PC-9 (cell line): ENCODE measurements at places on chromosomes 5 and 9.

DNA sequence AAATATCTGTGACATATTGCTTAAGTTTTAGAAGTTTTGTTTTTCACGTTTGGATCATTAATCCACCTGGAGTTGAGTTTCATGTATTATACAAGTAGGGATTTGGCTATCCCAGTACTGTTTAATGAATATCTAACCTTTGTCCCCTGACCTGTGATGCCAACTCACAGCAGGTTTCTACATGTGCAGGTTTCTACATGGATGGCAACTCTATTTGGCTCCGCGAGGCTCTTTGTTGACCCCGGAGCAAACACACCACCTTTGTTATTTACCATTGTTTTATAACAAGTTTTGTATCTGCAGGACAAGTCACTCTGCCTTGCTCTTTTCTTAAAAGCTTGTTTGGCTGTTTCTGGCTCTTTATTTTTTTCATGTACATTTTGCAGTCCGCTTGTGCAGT, 920 bp upstream of the SFXN1 start:
- H3K27ac ChIP-seq = no peak overlapping the region
- peaks cover 42% of the 10 kb centered on the region for H3K27me3 ChIP-seq
- H3K4me1 ChIP-seq = peaks cover 7% of the 10 kb centered on the region
- no peaks in the 10 kb centered on the region for H3K36me3 ChIP-seq
- H3K4me3 ChIP-seq = no peak overlapping the region

GRCh38 chr5:36168737-36169136, 16.8 kb downstream of the SKP2 start:
- peaks cover 58% of the 10 kb centered on the region for H3K36me3 ChIP-seq
- no peaks in the 10 kb centered on the region for H3K27me3 ChIP-seq
- no peaks in the 10 kb centered on the region for H3K4me1 ChIP-seq
- no peak overlapping the region for H3K4me3 ChIP-seq
- H3K27ac ChIP-seq = peak overlapping the region; percentile 10

- H3K27ac ChIP-seq = no peak overlapping the region
- H3K27me3 ChIP-seq = no peaks in the 10 kb centered on the region
- no peak for DNase-seq
Observed at GRCh38 chr5:143835251-143835650, 23.3 kb downstream of the HMHB1 start.

GRCh38 chr5:131109540-131110255, 55.4 kb downstream of the HINT1 start:
- no peak overlapping the region for H3K4me3 ChIP-seq
- H3K36me3 ChIP-seq = no peaks in the 10 kb centered on the region
- no peaks in the 10 kb centered on the region for H3K27me3 ChIP-seq
- no peaks in the 10 kb centered on the region for H3K4me1 ChIP-seq
- H3K27ac ChIP-seq = no peak overlapping the region

DNA sequence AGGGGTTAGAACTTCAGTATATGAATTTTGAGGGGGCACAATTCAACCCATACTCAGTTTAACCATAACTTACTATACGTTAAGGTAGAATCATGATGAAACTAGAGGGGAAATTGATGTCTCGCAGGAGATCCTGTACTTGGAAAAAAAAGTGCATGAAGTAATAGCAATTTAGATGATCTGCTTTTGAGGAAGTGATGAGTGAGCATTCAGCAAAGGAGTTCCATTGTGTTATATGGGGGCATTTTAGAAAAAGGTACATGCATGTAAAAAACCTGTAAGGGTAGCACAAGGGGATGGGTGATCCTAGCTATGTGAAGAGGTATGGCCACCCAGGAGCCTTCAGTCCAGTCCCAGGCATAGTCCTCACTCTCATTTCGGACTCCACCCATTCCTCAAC, 14.8 kb upstream of the TMC1 start:
- H3K27ac ChIP-seq = no peak overlapping the region
- H3K27me3 ChIP-seq = no peaks in the 10 kb centered on the region
- no peaks in the 10 kb centered on the region for H3K36me3 ChIP-seq
- H3K4me1 ChIP-seq = peaks cover 28% of the 10 kb centered on the region

- H3K27me3 ChIP-seq = no peaks in the 10 kb centered on the region
- H3K27ac ChIP-seq = no peak overlapping the region
- H3K4me1 ChIP-seq = no peaks in the 10 kb centered on the region
- no peak for DNase-seq
- no peak overlapping the region for H3K4me3 ChIP-seq
- H3K36me3 ChIP-seq = no peaks in the 10 kb centered on the region
Observed at GRCh38 chr5:42621242-42621641, 135.4 kb upstream of the CCDC152 start.

DNA sequence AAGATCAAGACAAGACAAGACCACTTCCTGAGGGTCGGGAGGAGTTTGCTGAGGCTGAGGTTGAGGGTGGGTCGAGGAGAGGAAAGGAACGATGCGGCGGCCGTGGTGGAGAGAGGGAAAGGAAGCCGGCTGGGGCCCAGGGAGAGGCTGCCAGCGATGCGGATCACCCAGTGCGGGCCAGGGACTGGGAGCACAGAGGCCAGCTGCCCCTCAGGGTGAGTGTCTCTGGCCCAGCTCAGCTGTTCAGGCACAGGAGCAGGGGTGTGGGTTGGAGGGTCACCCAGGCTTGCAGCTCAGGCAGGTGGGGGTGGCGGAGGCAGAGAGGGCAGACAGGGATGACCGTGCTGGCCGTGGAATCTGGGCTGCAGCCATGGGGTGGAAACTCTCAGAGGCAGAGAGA, 99.5 kb downstream of the FGF18 start:
- no peak overlapping the region for H3K27ac ChIP-seq
- H3K4me3 ChIP-seq = no peak overlapping the region
- no peaks in the 10 kb centered on the region for H3K27me3 ChIP-seq
- H3K36me3 ChIP-seq = no peaks in the 10 kb centered on the region
- no peak for DNase-seq
- peaks cover 48% of the 10 kb centered on the region for H3K4me1 ChIP-seq

DNA sequence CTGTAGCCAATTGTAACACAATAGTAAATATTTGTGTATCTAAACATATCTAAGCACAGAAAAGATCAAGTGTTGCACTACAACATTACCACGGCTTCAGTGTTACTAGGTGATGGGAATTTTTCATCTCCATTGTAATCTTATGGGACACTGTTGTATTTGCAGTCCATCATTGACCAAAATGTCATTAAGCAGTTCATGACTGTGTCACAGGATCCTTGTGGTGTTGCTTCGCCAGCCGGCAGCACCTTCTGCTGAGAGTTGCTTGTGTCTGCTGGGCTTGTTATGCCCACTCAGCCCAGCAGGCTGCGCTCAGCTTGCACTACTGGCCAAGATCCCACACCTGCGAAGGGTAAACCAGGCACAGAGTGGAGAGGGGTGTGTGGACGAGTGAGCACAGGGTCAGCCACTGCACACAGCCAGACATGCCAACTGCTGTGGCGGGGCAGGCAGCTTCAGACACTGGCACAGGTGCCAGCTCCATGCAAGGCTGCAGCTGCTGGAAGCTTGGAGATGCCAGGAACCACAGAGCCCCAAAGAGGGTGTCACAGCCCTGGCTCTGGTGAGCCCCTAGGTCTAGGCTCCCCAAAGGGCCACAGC, 273.7 kb downstream of the CETN3 start:
- no peak overlapping the region for H3K4me3 ChIP-seq
- H3K27me3 ChIP-seq = no peaks in the 10 kb centered on the region
- H3K36me3 ChIP-seq = no peaks in the 10 kb centered on the region
- H3K27ac ChIP-seq = no peak overlapping the region
